ENCODE measurements at places on chromosomes 12 and 14. TPM values are rescaled to one million over a fixed set of nuclear protein-coding genes. Genes with fewer than 3 reads are reported as not detected.

DNA sequence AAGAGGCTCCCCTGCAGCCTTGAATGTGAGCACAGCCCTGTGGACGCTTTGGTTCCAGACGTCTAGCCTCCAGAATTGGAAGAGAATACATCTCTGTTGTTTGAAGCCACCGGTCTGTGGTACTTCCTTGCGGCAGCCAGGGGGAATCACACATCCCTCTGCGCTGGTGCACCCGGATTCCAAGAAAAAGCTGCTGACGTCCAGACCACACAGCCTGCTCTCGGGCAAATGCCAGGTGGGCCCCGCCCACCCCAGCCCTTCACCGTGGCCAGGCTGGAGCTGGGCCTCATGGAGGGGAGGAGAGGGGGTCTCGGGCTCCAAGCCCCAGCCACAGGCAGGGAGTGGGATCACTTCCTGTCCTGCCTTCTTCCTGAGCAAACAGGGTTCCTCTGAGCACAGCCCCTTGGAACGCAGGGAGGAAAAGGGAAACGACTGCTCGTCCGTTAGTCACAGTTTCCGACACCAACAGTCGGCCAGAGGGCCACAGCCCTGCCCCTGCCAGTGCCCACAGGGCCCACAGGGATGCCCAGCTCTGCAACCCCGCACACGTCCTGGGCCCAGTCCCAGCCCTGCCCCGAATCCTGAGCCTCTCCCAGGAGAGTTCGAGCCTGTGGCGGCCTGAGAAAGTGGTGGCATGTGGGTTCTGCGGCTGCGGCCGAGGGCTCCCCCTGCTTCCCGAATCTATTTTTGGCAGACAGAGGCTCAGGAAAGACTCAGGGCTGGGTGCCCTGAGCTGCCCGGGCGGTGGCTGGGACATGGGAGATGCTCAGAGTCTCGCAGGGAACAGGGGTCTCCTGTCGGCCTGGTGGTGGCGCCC lies 85.3 kb downstream of the RFLNA start:
- no peaks in the 10 kb centered on the region for H3K27me3 ChIP-seq
- no peaks in the 10 kb centered on the region for H3K4me1 ChIP-seq
- peaks cover 2% of the 10 kb centered on the region for H3K36me3 ChIP-seq
- DNase-seq = no peak

GRCh38 chr12:25710128-25710527 lies 157.0 kb upstream of the LMNTD1 start:
- H3K27me3 ChIP-seq = no peaks in the 10 kb centered on the region
- H3K4me1 ChIP-seq = peaks cover 6% of the 10 kb centered on the region
- no peak overlapping the region for H3K4me3 ChIP-seq
- DNase-seq = no peak
- H3K36me3 ChIP-seq = peaks cover 3% of the 10 kb centered on the region

The SLCO1B3 gene
- not detected for total RNA-seq

GRCh38 chr12:90303771-90304170 lies 595.1 kb upstream of the ATP2B1 start:
- H3K4me1 ChIP-seq = peaks cover 1% of the 10 kb centered on the region
- DNase-seq = no peak
- no peaks in the 10 kb centered on the region for H3K36me3 ChIP-seq

DNA sequence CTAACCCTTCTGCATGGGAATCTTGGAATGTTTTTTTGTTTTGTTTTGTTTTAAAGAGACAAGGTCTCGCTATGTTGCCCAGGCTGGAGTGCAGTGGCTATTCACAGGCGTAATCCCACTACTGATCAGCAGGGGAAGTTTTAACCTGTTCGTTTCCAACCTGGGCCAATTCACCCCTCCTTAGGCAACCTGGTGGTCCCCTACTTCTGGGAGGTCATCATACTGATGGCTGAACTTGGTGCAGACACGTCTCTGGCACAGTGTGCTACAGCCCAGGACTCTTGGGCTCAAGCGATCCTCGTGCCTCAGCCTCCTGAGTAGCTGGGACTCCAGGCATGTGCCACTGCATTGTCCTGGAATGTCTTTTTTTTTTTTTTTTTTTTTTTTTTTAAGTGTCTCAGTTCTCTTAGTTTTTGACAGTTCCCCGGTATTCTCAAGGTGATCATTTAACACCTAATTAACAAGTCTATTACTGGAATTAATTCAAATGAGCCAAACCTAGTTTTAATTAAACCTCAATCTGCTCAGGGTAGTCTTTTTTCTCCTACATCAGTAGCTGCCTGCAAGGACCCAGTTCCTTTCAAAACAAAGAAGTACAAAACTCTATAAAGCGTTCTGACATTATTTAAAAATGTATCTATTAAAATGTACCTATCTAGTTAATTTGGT lies 49.0 kb upstream of the ISM2 start:
- peaks cover 16% of the 10 kb centered on the region for H3K4me1 ChIP-seq
- H3K36me3 ChIP-seq = peaks cover 27% of the 10 kb centered on the region
- H3K27ac ChIP-seq = no peak overlapping the region
- H3K27me3 ChIP-seq = no peaks in the 10 kb centered on the region
- DNase-seq = no peak
- no peak overlapping the region for H3K4me3 ChIP-seq

GRCh38 chr14:101187816-101188570 lies 284.5 kb upstream of the RTL1 start:
- no peak for DNase-seq
- H3K4me3 ChIP-seq = no peak overlapping the region
- H3K4me1 ChIP-seq = no peaks in the 10 kb centered on the region
- no peak overlapping the region for H3K27ac ChIP-seq
- H3K27me3 ChIP-seq = peaks cover 3% of the 10 kb centered on the region

- no peaks in the 10 kb centered on the region for H3K27me3 ChIP-seq
- peaks cover 9% of the 10 kb centered on the region for H3K4me1 ChIP-seq
- DNase-seq = peak; percentile 54
- peak overlapping the region; percentile 76 for H3K27ac ChIP-seq
- H3K36me3 ChIP-seq = peaks cover 6% of the 10 kb centered on the region
- H3K4me3 ChIP-seq = peak overlapping the region; percentile 83
Observed at GRCh38 chr14:70807898-70808415, 1.4 kb downstream of the MAP3K9 start.

The SPX gene
- 0.11 TPM for total RNA-seq

The KRT6B gene
- total RNA-seq = not detected

The TPPP2 gene
- not detected for total RNA-seq

The MFAP5 gene
- not detected for total RNA-seq

DNA sequence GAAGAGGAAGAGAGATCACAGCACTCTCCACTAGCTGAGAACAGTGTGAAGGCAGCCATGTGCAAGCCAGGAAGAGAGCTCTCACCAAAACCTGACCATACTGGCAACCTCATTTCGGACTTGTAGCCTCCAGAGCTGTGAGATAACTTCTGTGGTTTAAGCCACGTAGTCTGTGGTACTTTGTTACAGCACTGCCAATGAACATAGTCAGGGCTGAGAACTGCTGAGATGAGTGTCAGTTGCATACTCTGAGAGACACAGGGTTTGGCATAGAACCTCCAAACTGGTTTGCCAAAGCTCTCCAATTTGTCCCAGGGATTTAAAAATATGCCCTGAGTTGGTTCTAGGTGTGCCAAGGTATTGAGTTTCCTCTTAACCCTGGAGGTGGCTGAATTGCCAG lies 218.6 kb downstream of the ATP23 start:
- H3K4me1 ChIP-seq = no peaks in the 10 kb centered on the region
- no peak overlapping the region for H3K27ac ChIP-seq
- H3K27me3 ChIP-seq = peaks cover 13% of the 10 kb centered on the region
- no peaks in the 10 kb centered on the region for H3K36me3 ChIP-seq
- DNase-seq = no peak
- no peak overlapping the region for H3K4me3 ChIP-seq

The CD163 gene
- total RNA-seq = 4.4 TPM

- H3K27ac ChIP-seq = no peak overlapping the region
- no peaks in the 10 kb centered on the region for H3K36me3 ChIP-seq
- no peak overlapping the region for H3K4me3 ChIP-seq
- peaks cover 17% of the 10 kb centered on the region for H3K27me3 ChIP-seq
Observed at GRCh38 chr14:61963926-61964325, 201.7 kb downstream of the SNAPC1 start.

The DTX1 gene
- 0.55 TPM for total RNA-seq

DNA sequence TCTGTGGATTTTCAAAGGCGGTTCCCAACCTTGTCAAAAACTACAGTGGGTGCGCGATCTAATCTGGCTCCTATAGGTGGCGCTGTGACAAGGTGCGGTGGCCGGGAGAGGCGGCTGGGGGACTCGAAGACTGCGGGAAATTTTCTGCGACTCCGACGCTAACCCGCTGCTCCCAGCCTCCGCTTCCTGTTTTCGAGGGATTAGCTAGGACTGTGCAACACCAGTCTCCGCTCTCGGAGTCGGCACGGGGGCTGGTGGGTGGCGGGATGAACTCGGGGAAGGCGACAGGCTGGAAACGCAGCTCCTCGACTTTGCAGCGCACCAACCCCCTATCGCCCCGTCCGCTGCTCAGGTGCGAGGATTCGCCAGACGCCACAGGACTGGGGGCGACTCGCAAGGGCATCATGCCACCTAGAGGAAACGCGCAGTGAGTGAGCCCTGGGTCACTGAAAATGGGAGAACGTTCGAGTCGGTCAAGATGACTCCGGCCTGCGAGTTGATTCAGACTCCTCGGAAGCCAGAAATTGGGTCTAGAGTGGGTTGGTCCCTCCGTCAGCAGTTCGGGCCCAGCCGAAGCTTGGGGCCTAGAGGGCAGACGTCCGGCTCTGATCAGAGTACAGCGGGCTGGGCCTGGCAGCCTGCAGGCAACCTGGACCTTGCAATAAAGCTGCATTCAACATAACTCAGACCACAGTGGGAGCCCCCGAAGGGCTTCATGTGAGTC lies 5.5 kb upstream of the PAX9 start:
- no peak overlapping the region for H3K27ac ChIP-seq
- H3K36me3 ChIP-seq = peaks cover 4% of the 10 kb centered on the region
- peaks cover 3% of the 10 kb centered on the region for H3K4me1 ChIP-seq
- peaks cover 88% of the 10 kb centered on the region for H3K27me3 ChIP-seq
- H3K4me3 ChIP-seq = no peak overlapping the region

The TAS2R9 gene
- not detected for total RNA-seq

GRCh38 chr12:33514893-33515292 lies 75.3 kb upstream of the SYT10 start:
- H3K27ac ChIP-seq = no peak overlapping the region
- H3K4me3 ChIP-seq = no peak overlapping the region
- DNase-seq = no peak
- H3K4me1 ChIP-seq = no peaks in the 10 kb centered on the region

The PIGH gene
- total RNA-seq = 24.9 TPM

- peak overlapping the region; percentile 93 for H3K4me3 ChIP-seq
- DNase-seq = no peak
- peaks cover 28% of the 10 kb centered on the region for H3K4me1 ChIP-seq
Observed at GRCh38 chr12:93466625-93467350, 526 bp upstream of the MRPL42 start.

The GNB3 gene
- total RNA-seq = 3.1 TPM

The LAG3 gene
- total RNA-seq = 46.6 TPM

The CMKLR1 gene
- total RNA-seq = 1.0 TPM

DNA sequence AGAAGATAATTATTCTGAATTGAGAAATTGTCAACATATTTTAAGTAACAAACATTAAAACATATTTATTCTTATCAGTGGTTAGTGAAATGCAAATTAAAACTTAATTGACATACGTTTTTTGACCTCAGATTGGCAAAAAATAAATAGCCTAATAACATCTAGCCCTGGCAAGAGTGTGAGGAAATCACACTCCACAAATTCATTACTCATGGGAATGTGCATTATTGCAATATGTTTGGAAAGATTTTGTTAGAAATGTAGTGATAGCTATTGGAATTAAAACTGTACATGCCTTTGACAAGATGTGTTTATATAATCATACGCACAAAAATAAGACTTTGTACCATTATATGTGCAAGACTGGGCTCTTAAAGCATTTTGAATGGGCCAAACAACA lies 168.6 kb downstream of the KITLG start:
- H3K36me3 ChIP-seq = no peaks in the 10 kb centered on the region

The GCN1 gene
- 110 TPM for total RNA-seq

The DACT1 gene
- total RNA-seq = 0.50 TPM

The ARID4A gene
- total RNA-seq = 51.4 TPM

DNA sequence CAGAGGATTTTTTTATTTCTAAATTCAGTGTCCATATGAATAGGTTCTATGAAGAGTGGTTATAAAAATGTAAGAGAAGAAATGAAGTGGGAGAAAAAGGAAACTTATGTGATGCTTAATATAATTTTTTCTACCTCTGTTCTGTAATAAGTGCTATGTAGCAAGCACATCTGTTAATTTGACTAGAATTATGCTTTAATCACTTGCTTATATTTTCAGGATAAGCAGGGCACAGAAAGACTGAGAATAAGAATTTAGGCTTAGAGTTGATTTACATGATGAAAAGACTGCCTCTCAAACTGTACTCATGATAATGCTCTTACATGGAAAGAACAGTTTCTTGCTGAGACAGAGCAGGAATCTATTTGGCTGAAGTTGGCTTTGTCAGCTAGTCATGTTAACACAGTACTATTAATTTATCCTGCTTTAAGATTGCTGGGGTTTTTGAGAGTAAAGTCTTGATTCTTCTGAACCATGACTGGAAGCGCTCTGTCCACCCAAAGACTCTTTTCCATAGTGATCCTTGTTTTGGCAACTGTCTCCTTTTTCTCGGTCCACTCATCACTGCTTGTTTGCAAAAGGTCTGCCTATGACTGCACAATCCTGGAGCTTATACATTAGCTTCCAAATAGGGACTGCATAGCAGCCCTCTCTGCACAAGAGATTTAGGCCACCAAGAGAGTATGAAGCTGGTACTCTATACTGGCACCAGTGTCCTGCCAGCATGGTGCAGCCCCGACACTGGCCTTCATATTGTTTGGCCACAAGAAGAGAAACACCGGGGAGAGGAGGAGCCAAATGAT lies 98.8 kb downstream of the AKAP6 start:
- no peaks in the 10 kb centered on the region for H3K36me3 ChIP-seq
- peaks cover 4% of the 10 kb centered on the region for H3K27me3 ChIP-seq
- DNase-seq = no peak
- no peak overlapping the region for H3K4me3 ChIP-seq
- no peak overlapping the region for H3K27ac ChIP-seq
- H3K4me1 ChIP-seq = no peaks in the 10 kb centered on the region

The HOXC13 gene
- total RNA-seq = not detected

DNA sequence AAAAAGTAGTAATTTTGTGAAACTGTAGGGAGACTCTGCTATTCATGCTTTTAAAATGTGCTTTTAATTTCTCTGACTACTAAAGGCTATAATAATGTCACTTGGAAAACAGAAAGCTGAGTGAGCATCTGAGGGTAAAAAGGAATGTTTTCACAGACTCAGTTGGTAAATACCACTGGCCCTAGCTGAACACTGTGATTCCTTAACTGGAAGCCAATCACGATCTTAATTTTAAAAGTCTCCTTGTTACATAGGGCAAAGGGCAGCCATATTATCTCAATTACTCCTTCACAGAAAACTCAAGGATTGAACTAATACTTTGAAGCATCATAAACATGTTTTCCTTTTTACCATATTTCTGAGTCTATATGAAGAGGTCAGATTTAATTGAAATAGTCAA lies 41.9 kb downstream of the PAWR start:
- H3K27ac ChIP-seq = no peak overlapping the region
- no peaks in the 10 kb centered on the region for H3K27me3 ChIP-seq
- no peak overlapping the region for H3K4me3 ChIP-seq
- DNase-seq = no peak
- no peaks in the 10 kb centered on the region for H3K4me1 ChIP-seq

All from activated naive CD8-positive, alpha-beta T cell treated with anti-CD3 and anti-CD28 coated beads, Interleukin-2, amount 10 ng/mL, durations not matched to agents 7 days and 5 days (primary cell).